NCI-H524 (cell line): ENCODE measurements at places on chromosomes 5 and 9.

DNA sequence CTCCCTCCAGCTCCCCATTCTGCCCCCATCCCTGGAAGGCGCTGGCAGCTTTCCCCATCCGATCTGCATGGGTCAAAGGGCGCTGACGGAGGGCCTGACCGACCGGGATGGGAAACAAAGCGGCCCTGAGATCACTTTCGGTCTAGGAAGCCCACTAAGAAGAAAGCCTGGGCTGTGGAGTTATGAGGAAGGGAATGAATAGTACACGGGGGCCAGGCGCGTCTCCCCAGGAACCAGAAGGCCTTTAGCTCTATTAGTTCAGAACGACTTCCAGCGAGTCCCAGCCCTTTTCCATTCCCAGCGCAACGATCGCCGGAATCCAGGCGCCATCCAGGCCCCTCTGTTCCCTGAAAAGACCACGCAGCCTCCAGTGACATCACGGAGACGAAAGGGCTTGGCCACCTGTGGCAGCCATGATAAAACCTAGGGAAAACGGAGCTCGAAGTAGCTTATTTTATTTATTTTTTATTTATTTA, 70.1 kb upstream of the CCDC180 start:
- DNase-seq, result no peak

GRCh38 chr9:13088720-13089427, 190.6 kb downstream of the MPDZ start:
- peak; percentile 68 for DNase-seq

DNA sequence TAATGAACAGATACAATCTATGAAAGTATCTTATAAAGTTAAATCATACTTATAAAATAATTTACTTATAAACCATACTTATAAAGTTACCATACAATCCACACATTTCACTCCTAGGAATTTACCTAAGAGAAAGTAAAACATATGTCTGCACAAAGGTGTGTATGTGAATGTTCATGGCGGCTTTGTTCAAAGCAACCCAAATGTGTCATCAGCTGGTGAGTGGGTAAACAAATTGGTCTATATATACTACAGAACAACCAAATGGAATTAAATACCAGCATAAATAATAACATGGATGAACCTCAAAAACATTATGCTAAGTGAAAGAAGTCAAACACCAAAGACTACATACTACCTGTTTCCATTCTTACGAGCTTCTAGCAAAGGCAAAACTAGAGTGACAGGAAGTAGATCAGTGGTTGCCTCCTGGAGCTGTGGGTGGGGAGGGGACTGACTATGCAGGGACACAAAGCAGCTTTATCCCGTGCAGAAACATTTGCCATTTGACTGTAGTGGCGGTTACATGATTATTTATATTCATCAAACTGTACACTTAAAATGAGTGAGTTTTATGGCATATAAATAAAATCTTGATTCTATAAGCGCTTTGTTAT, 10.6 kb downstream of the TRAF1 start:
- DNase-seq, result no peak

- DNase-seq, result no peak
Observed at GRCh38 chr9:92986176-92987119, 39.1 kb downstream of the FGD3 start.

DNA sequence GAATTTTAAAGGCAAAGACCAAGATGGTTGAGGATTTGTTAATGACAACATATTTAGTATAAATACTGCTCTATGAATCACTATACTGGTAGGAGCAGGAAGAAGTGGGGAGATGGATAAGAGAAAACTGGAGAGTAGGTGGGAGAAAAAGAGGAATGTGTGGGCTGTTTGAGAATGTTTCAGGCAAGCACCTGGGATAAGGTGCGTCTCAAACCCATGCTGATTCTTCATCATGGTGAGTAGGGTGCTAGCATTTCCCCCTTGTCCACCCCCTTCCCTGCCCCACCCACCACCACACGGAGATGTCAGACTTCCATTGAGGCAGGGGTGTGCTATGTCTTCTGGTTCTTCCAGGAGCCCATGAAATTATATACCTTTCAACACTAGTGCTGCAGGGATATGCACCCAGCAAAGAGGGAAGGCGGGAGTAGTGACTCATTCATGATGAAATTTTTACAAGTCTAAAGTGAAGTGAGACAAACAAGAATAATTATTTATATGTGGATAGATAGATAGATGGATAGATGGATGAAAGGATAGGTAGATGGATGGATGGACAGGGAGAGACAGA, 54.3 kb downstream of the MTX3 start:
- no peak for DNase-seq

DNA sequence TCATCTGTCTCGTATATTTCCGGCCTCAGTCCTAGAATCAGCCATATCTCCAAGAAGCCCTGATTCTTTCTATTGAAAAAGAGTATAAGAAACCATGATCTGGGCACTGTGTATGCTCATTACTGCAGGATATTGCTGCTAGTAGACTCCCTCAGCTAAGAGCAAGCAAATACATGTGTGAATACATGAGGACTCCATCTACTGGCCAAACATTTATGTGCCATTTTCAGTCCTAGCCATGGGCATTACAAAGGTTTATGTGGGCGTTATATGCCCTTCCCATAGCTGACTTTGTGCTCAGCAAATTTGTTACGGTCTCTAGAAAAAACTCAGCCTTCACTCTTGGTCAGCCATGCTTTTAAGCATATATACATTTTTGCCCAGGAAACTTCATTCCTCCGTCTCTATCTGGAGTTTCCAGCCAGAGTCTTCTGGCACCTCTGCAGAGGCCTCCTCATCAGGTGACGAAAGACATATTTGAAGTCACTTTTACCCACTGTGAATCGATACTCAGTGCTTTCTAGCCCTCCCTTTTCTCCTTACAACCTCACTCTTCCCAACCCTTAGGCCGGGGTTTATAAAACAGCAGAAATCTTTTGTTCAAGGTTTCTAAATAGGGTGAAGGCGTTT, 1495.6 kb upstream of the CDH6 start:
- DNase-seq, result peak; percentile 6

DNA sequence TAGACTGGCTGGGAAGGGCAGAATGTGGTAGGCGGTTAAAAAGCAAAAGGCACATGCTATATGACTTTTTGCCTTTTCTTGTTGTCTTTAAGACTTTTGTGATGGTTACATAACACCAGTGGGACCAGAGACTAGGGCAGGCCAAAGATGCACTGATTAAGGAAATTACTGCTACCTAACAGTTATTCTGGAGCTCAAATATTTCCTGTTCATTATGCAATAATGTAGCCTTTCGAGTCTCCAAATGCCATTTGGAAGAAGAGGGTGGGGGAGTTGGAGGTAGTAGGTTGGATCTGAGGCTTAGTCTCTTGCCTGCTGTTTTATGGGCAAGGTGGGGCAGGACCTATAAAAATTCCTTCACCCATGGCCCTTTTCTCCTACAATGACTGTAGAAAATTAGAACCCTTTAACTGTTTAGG, 51.7 kb downstream of the SH3GL2 start:
- no peak for DNase-seq

- DNase-seq, result no peak
Observed at GRCh38 chr5:45279109-45279508, 417.1 kb downstream of the HCN1 start.

DNA sequence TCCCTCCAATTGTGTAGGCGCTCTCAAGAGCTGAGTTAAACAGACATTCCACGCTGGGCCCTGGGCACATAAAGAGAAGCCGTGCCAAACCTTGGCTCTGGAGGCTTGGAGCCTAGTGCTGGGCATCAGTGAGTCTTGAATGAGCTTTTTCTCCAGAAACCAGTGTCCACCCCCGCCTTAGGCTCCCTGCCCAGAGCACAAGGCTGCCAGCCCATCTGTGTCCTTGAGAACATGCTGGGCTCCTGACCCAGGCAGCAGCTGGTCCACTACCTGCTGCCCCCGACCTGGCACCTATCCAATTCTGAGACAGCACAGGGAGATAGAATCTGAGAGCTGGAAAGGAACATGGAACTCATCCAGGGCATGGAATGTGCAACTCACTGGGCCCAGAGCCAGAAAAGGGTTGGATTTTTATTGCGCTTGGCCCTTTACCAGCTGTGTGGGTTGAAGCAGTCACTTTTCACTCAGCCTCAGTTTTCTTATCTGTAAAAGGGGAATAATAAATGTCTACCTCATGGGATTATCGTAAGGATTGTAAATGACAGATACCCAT, 92.4 kb upstream of the CPLX2 start:
- DNase-seq, result peak; percentile 79

- no peak for DNase-seq
Observed at GRCh38 chr9:31146485-31147166, 1237.8 kb upstream of the ACO1 start.

- DNase-seq, result no peak
Observed at GRCh38 chr5:134547999-134548658, 22.7 kb downstream of the JADE2 start.

GRCh38 chr9:120441426-120442307, 138.3 kb downstream of the CDK5RAP2 start:
- no peak for DNase-seq

- no peak for DNase-seq
Observed at GRCh38 chr5:1563051-1563461, 39.3 kb upstream of the LPCAT1 start.

DNA sequence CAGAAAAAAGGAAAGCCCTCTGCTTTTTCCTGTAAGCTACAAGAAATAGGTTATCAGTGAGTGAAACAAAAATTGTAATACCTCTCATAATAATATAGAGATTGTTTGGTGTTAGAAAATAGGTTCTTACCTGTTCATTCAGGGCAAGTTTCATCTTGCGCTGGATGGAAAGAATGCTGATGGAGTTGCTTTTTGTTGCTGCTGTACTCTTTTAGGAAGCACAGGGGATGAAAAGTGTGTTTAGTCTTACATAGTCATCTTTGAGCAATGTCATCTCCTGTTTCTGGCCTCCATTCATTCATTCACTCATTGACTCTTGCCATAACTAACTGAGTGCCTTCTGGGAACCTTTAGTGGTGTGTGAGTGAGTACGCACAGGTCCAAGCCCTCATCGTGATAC, 6.4 kb downstream of the ENTREP1 start:
- no peak for DNase-seq

DNA sequence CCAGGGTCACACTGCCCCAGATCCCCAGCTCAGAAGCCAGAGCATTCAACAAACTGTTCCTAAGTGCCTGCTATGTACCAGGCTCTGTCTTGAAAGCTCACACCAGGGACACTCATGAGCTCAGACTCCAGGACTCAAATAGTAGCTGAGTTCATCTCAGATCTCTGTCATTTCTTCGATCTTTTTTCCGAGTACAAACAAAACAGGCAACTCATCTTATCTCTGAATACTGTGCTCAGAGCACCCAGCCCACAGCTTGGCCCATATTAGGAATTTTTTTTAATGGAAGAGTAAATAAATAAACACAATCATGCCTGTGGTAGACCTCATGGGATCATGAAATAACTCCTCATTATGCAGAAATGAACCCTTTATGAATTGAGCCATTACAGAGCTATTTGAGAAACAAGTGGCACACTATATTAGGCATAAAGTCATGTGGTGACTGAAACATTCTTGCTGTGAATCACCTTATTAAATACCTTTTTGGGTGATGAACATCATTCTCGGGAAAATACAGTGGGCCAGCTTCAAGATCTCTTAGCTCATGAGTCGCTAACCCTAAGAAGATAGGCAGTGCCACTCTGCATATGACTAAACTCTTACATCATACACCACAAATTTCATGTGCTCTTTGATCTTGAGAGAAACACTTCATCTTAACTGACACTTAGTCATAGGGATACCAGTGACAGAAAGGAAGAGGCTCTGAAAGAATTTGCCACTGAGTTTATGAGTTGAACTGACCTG, 9.9 kb downstream of the SH3RF2 start:
- no peak for DNase-seq

- DNase-seq, result no peak
Observed at GRCh38 chr9:116627433-116627832, 59.7 kb upstream of the TRIM32 start.

DNA sequence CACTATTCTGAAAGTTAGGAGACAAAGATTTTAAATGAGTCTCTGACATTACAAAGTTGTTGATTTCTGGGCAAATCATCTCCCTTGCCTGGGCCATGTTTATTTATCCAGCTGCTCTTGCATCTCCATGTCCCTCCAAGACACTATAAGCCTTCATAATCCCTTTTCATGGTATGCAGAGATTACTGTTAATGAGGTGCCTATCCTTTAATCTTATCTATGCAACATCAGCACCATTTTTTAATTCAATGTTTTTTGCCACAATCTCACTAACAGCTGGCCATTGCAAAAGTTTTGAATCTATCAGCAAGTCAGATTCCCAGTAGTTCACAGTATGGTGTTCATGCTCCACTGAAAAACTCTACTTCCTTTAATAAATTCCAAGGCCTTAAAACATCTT, 108.5 kb upstream of the PTPRD start:
- DNase-seq, result peak; percentile 55

DNA sequence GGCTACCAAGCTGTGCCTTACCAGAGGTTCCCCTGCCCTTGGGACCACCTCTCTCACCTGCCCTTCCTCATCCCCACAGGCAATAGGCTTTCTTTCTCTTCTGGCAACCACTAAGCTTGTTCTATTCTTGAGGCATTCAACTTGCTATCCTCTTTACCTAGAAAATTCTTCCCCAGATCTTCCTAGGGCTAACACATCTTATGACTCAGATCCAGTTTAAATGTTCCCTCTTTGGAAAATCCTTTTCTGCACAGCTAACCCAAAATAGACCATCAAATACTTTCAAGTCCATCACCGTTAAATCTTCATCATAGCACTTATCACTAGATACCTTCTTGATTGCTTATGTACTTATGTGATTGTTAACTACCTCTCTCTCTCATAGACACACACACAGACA, 93.7 kb downstream of the ENC1 start:
- DNase-seq, result no peak

DNA sequence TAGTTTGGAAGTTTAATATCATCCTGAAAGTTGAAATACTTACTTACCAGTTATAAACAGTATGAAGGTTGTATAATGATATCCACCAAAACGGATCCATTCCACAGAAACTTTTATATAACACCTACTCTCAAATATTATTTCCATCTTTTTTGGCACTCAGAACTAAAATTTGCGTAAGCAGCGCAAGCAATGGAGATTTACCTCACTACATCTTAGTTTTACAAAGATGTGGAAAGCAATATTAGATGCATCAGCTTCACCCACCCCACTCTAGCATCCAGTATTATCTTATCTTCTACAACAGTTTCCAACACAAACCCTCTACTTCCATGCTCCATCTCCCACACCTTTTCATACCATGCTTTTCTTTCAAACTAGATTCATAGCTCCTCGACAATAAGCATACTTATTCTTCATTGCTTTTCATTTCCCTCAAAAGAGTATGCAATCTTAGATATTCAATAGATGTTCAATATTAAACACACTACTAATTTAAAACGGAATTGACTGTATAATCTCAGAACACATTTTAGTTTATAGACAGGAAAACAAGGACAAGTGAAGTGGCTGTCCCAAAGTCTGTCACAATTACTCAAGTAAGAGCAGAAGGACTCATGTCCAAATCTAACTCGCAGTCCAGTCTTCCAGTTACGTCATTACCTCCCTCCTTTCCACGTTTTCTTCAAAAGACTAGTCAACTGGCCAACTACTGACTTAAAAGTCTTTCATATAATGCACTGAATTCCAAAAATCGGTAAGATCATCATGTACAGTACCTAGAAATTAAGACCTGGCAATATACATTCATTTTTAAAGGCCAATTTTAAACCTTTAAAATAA, 2.2 kb downstream of the PPP2CA start:
- DNase-seq, result no peak
